HFFc6 (cell line): ENCODE measurements at places on chromosomes 1 and 21.

- no peak for DNase-seq
Measured at GRCh38 chr1:121471523-121471922, 286.7 kb downstream of the SRGAP2C start.

DNA sequence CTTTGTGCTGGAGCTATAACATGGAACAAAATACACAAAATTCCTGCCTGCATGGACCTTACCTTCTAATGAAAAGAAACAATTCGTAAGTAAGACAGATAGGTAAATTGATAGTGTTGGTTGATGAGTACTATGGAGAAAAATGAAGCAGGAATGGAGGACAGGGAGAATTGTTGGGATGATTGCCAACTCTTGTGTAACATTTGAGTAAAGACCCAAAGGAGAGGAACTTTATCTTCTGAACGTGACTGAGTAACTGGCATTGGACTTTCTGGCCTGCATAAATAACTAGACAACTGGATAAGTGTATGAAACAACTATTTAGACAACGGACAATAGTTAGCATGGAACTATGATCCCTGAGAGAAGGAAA, 6.8 kb upstream of the EFCAB14 start:
- DNase-seq = peak; percentile 62

- DNase-seq = no peak
Measured at GRCh38 chr1:7303554-7304317, 467.4 kb upstream of the VAMP3 start.

GRCh38 chr1:109399326-109399957, 1.7 kb upstream of the SORT1 start:
- DNase-seq = peak; percentile 56

GRCh38 chr1:224375059-224375458, 18.4 kb downstream of the CNIH4 start:
- DNase-seq = no peak

GRCh38 chr1:212486619-212486975, 53.9 kb downstream of the NENF start:
- no peak for DNase-seq

DNA sequence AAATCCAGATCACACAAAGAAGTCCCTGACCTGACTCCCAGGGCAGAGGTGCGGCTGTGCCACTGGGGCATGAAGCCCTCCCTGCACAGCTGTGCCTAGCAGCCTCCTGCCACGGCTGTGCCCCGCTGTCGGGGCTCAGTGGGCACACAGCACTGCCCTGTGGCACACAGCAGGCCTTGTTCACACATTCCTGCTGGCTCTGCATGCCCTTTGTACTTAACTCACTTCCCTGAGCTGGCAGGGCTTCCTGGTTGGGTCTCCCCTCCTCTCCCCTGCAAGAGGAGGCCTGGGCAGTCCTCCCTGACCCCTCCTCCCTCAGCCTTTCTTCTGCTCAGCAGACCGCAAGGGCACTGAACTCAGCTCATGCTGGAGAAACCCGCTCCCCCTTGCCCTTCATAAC, 14.8 kb downstream of the LHX4 start:
- DNase-seq = no peak

GRCh38 chr1:20497506-20497905, 10.4 kb downstream of the MUL1 start:
- DNase-seq = no peak

DNA sequence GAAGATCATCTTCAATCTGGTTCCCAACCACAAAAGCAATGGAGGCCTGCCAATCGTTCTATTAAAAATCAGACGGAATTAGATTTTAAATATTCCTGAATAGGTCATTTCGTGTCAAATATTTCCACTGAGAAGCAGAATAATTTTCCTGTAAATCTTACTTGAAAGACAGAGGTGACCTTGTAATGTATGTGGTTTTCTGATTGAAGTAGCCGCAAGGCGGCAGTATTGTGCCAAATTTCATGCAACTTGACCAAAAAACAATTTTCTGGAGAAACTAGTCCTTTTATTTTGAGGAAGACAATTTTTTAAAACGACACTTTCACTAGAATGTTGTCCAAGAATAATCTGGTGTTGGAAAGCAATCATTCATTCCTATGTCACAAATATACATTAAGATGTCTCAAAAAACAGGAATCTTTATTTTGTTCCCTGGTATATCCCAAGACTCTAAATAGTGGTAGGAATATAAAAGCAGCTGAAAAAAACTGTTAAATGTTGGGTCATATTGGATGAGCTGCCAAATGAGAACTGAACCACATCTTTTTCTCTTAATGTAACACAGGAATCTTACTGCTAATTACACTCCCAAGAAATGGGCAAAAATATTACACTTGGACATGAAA, 33.6 kb downstream of the SPAG17 start:
- peak; percentile 54 for DNase-seq

DNA sequence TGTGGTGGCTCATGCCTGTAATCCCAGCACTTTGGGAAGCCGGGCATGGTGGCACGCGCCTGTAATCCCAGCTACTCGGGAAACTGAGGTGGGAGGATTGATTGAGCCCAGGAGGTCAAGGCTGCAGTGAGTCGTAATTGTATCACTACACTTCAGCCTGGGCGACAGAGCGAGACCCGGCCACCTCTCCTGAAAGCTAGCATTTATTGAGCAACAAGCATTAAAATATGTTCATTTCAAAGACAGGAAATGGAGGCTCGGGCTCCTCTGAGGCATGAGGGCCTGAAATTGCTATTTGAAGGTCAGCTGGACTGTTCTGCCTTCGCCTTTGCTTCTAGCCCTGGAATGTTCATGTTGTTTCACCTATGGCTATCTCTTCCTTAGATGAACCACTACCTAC, 34.5 kb downstream of the SPATA21 start:
- DNase-seq = no peak

DNA sequence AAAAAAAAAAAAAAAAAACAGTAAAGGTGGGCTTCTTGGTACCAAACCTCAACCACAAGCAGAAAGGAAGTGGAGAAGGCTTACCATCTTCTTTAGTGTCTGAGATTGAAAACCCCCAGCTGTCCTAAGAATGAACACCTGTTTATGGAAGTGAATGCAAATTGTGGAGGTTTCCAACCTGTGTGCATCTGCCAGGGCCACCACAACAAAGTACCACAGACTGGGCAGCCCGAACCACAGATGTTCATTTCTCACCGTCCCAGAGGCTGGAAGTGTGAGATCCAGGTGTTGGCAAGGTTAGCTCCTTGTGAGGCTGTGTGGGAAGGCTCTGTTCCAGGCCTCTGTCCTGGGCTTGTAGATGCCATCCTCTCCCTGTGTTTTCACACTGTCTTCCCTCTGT, 348.7 kb downstream of the SETD4 start:
- no peak for DNase-seq
